ENCODE measurements at places on chromosomes 11 and 22. TPM values are rescaled to one million over a fixed set of nuclear protein-coding genes. Genes with fewer than 3 reads are reported as not detected.

The DCHS1 gene
- polyA plus RNA-seq: 0.07 TPM

The PLA2G3 gene
- polyA plus RNA-seq: not detected

The ACCSL gene
- polyA plus RNA-seq: not detected

The FAM181B gene
- polyA plus RNA-seq: 0.01 TPM

DNA sequence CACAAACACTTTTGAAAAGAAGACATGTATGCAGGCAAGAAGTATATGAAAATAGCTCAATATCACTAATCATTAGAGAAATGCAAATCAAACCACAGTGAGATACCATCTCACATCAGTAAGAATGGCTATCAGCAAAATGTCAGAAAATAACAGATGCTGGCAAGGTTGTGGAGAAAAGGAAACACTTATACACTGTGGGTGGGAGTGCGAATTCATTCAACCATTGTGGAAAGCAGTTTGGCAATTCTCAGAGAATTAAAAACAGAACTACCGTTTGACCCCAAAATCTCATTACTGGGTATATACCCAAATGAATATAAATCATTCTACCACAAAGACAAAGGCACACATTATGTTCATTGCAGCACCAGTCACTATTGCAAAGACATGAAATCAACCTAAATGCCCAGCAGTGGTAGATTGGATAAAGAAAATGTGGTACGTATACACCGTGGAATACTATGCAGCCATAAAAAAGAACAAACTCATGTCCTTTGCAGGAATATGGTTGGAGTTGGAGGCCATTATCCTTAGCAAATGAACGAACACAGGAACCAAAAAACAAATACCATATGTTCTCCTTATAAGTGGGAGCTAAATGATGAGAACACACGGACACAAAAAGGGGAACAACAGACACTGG lies 18.5 kb downstream of the MMP13 start:
- DNase-seq: no peak

- no peak for DNase-seq
Observed at GRCh38 chr22:36486619-36487384, 5.4 kb upstream of the TXN2 start.

DNA sequence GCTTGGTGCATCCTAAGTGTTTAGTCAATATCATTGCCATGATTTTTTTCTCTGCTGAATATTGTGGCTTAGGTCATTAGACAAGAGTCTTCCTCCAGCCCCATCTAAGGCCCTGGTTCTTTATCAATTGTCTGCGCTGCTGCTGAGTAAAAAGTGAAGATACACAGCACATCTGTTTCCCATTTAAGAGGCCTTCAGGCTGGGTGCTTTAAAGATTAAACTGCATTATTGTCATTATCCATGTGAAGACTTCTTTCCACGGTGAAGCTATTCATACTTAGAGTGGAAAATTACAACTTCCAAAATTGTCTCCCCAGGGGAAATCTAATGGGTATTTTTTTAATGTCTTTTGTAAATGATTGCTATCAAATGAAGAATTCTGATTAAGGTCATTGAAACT lies 719.8 kb upstream of the LRRC4C start:
- no peak for DNase-seq

DNA sequence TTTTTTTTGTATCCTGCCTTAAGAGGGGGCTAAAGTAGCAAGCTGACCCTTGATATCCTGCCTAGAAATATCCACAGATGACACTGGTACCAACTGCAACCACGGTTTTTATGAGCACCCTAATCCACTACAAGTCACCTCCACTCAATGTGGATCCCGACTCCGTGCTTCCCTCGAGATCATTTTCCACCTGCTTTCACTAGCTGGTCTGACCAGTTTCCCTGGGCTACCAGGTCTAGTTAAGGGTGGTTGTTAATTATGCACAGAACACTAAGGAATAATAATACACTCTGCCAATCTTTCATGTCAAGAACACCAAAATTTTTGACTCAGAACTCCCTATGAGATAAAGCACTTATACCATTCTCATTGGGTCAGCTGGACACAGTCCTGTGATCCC lies 82.3 kb downstream of the ABTB2 start:
- DNase-seq: no peak

- no peak for DNase-seq
Observed at GRCh38 chr11:14902650-14903350, 10.8 kb upstream of the CYP2R1 start.

DNA sequence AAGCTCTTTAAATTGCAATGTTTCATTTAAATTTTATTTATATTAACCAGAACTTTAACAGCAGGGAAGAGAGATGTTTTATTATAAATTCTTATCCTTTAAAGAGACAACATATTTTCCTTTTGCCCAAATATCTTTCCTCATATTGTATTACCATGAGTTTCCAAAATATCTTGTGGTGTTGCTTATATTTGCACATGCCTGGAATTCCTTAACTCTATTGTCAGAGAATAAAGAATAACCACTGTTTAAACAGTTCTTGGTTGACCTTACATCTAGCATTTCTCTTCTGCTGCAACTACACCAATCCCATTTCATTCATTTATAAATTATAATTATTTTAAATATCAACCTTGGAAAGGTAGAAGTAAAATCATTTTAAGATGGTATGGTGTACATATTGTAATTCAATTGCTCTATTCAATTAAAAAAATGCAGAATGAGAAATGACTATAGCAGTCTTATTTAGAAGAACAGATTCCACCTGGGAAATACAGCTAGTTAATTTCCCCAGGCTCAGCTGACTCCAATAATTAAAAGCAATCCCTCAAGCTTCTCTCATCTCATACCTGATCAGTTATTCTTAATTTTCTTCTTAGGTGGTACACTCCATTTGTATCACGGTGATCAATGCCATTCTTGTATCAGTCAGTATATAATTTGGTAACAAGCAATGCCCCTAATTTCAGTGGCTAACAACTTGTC lies 923.3 kb downstream of the KCNA4 start:
- DNase-seq: peak; percentile 61

- DNase-seq: no peak
Observed at GRCh38 chr11:119882316-119882715, 153.3 kb upstream of the NECTIN1 start.

DNA sequence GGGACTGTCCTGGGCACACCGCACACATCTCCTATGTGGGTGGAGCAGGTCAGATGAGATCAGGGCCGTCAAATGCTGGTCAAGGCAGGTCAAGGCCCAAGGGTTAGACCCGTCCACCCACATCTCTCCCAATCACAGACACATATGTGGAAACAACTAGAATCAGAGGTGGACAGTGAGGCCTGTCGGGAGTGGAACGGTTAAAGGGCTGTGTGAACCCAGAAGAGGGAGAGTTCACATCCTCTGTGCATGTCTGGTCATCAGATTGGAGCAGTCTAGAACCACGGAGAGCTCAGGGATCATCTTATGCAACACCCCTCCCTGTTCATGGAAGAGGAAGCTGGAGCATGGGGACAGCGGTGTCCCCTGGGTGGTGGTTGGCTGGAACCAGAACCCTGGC lies 5.9 kb downstream of the ARL2 start:
- DNase-seq: no peak

DNA sequence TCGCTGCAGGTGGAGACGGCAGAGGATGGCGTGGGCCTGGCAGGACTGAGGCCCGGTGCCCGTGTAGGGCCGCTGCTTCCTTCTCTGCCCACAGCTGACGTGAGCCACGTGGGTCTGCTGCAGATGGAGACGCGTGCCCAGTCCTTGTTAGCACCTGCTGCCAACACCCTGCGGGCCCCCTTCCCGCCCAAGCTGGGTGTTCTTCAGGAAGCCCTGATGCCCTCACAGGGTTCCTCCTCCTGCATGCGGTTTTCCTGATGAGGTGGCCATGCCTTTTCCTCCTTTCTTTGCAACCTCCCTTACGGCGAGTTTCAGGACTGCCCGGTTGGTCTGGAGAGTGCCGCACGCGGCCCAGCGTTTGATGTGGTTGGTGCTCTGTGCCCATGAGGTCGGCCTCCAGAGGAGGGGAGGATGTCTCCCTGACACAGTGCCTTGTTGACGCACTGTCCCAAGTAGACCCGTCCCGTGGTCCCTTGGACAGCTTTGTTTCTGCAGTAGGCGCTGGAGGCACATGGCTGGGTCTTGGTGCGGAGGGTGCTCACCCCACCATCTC lies 44.7 kb downstream of the AP2A2 start:
- no peak for DNase-seq

GRCh38 chr11:103887001-103887658 lies 149.3 kb upstream of the DDI1 start:
- DNase-seq: no peak

DNA sequence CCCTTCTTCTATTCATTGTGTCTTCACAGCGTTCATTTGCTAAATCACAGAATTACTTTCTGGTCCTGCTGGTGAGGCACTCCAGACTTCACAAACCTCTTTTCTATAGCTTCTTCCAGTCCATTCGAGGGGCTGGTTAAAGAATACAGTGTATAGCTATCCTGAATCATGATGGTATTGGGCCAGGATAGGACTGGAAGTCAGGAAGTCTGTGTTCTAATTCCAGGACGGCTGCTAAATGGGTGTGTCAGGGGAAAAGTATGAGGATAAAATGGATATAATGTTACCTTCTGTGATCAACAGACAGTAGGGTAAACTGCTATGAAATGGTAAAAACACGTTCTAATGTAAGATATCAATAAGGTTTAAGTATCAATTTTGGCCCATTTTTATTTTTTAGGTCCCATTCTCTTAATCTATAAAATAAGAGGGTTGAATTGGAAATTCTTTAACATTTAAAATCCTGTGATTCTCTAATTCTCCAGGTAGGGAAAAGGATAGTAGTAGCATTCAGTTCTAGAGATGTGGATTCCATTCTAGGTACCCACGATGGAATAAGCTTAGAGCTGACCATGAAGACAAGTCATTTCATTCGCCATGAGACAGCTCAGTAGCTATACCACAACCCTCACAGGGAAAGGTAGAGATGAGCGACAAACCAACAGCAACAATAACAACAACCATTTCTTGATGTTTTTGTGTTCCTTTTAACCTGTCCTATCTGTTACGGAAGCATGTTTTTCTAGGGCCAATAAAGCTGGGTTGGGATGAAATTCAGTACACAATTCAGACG lies 96.1 kb downstream of the SLC1A2 start:
- no peak for DNase-seq

DNA sequence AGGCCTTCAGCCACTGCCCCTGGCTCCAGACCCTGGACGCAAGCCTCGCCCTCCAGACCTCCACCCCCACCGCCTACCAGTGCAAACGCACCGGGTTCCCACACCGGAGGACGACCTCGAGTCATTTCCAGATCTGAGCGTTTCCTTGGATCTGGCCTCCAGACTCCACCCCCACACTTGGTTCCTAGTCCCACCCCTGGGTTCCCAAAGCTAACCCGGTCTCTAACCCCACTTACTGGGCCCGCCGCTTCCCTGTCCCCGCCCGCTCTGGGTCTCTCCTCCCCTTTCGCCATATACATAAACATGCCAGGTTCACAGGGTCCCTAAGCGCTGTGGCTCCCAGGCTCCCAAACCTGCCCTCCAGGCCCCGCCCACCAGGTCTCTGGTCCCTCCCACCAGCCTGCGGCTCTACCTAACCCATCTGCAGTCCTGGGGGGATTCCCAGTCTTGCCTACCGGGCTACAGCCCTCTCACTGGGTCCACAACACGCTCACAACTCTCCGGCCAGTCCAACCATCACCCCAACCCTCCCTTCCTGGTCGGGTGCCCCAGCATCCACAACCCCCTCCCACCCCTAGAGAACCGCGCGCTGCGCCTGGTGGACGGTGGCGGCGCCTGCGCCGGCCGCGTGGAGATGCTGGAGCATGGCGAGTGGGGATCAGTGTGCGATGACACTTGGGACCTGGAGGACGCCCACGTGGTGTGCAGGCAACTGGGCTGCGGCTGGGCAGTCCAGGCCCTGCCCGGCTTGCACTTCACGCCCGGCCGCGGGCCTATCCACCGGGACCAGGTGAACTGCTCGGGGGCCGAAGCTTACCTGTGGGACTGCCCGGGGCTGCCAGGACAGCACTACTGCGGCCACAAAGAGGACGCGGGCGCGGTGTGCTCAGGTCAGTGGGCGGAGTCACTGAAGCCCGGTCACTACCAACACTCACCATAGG lies 36.7 kb downstream of the CD6 start:
- DNase-seq: peak; percentile 58
